ENCODE measurements at places on chromosomes 1 and 21.

DNA sequence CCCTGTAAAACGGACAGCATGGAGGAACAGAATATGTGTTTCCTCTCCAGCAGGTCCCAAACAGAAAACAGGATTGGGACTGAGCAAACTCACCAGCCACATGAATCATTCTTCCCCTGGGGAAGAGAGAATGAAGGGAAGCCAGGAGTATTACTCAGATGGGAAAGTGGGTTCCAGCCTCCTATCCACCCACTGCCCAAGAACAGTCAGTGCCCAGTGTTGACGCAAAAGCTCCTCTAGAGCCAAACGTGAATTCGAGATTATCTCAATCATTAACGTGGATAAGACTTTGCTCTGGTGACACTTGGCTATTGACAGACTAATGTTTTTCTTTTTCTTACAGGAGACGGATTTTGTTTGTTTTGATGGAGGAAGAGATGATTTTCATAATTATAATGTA lies 9.3 kb downstream of the MIA3 start:
- DNase-seq = no peak

- DNase-seq = no peak
Measured at GRCh38 chr1:45051005-45051772, 39.1 kb downstream of the UROD start.

DNA sequence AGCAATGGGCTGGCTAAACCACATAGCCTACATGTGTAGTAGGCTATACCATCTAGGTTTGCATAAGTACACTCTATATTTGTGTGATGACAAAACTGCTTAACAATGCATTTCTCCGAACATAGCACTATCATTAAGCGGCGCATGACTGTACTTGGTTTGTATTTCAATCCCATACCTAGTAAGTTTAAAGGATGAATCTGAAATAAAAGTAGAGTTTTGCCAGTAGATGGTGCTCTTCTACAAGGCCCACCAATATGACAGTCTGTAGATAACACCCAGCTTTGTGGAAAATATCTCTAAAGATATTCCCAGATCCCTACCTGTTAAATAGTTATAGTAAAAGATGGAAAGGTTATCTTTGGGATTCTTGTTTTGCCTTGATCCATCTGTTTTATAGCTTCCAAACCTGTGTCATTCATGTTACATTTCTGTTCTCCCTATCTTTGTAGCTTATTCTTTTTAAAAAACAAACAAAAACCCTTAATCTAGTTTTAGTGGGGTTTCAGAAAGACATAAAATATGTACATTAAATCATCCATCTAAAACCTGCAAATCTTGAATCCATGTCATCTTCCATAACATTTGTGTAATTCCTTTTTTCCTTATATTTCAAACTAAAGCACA lies 33.9 kb upstream of the ASPM start:
- DNase-seq = peak; percentile 6

GRCh38 chr1:230641346-230641745 lies 935 bp upstream of the COG2 start:
- DNase-seq = no peak

GRCh38 chr1:78068681-78069283 lies 23.0 kb downstream of the GIPC2 start:
- no peak for DNase-seq

GRCh38 chr1:9860887-9861286 lies 37.1 kb upstream of the CLSTN1 start:
- DNase-seq = no peak

DNA sequence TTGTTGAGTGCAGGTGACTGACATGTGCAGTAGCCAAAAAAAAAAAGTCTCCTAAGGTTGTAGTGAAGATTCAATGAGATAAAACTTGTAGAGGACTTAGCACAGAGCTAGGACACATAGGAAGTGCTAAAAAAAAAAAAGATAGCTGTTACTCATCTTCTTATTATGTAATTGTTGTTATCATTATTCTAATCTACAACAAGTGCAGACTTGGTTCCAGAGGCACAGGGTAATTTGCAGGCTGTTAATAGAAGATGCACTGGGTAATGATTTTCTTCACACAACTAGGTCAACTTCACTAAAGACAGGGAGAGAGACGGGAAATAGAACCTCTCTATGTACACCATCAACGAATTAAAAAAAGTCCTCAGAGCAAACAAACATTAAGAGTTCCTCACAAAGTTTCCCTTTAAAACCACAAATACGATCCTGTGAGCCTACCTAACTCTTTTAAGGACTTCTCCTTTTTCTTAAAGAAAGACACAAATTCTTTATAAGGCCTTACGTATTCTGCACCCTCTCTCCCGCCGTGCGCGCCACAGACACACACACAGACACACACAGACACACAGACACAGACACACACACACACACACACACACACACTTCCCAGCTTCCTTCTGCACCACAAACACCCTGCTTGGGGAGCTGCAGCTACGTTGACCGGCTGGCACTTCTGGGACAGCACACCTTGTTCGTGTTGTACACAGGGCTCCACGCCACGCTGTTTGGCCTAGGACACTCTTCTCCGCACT lies 49.8 kb upstream of the GADD45A start:
- peak; percentile 42 for DNase-seq

GRCh38 chr1:244022311-244022710 lies 28.8 kb upstream of the ZBTB18 start:
- no peak for DNase-seq

GRCh38 chr1:206713070-206713469 lies 28.4 kb downstream of the MAPKAPK2 start:
- DNase-seq = no peak

GRCh38 chr1:51058858-51059257 lies 43.2 kb upstream of the C1orf185 start:
- DNase-seq = no peak

GRCh38 chr1:163213626-163214025 lies 10.9 kb upstream of the RGS5 start:
- DNase-seq = no peak

- no peak for DNase-seq
Measured at GRCh38 chr1:47655521-47656300, 217.9 kb downstream of the FOXD2 start.

- DNase-seq = no peak
Measured at GRCh38 chr1:151809290-151809984, 4.2 kb upstream of the LINGO4 start.

DNA sequence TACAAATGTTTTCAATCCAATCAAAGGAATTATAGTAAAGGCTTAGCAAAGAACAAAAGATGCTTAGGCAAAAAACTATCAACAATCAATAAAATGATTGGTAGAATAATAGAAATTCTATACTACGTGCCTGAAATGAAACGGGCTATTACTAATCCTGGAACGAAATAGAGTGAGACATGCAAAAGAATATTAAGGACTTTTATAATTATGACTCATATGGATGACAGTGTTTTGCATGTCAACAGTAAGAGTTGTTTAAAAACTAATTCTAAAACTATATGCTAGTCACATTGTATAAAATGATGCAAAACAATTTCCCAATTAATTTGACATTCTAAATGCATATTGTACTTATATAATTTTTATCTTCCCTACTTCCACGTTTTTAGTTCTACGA lies 35.6 kb downstream of the LRRIQ3 start:
- DNase-seq = no peak

- DNase-seq = no peak
Measured at GRCh38 chr1:160149716-160150115, 1.7 kb upstream of the ATP1A4 start.

DNA sequence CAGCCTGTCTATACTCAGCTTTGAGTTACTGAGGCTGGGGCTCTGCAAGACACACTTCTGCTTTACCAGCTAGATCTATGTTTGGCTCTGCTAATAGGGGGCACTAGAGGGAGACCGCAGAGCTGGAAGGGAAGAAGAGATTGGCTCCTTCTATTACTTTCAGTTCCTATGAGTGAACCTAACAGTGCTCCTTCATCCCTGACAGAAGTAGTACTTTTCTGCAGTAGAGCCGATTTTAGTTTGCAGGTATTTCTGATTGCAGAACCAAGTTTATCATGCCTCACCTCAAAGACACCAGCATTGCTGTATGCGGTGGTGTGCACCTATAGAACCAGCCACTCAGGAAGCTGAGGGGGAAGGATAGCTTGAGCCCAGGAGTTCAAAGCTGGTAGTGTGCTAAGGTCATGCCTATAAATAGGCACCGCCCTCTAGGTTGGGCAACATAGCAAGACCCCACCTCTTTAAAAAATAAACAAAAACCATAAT lies 5.7 kb upstream of the ZDHHC18 start:
- peak; percentile 37 for DNase-seq

DNA sequence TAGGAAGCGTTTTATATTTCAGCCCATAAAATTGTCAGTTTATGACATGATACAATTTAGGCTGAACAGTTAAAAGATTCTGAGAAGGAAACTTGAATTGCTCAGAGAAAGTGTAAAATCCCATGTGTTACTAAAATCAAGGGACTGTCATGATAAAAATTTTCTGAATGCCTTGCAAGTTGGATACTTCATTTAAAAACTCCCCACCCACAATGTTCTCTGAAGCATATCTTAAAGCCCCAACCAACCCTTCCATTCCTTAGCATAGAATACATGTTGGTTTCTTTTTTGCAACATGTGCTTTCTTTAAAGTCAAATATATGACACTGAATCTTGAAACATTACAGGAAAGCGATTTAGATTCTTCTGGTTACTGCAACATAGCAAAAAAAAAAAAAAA lies 97.4 kb downstream of the MRPL39 start:
- DNase-seq = no peak

- DNase-seq = no peak
Measured at GRCh38 chr1:43619314-43619790, 30.6 kb upstream of the KDM4A start.

DNA sequence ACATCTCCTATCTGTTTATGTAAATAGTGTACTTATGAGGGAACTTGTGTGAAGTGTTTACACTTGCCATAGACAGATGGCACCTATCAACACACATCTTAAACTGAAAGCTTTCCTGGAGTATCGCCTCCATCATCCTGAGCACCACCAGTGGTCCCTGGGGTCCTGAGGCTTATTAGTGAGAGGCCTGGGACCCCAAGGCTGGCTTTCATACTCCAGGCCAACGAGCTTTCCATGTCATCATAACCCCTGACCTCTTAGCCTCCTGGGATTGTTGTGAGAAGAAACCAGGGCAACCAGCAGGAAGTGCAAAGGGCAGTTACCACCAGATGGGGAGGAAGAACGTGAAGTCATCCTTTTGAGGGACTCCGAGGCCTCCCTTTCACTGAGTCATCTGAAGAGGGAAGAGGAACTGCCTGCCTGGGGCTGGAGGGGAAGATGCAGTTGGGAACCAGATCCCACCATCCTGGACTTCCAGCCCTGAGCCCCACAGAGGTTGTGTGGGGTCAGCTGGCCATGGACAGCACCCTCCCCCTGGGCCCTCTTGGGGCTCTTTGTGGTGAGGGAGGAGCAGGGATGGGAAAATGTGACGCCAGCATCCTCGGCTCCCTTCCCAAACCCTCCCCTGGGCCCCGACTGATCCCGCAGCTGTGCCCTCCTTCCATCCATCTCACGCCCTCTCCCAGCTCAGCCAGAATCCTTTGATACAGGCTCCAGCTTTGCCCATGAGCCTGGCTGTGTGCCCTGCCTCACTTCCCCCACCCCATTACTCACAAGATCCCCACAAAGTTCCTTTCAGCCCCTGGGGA lies 5.8 kb downstream of the INKA2 start:
- peak; percentile 91 for DNase-seq

DNA sequence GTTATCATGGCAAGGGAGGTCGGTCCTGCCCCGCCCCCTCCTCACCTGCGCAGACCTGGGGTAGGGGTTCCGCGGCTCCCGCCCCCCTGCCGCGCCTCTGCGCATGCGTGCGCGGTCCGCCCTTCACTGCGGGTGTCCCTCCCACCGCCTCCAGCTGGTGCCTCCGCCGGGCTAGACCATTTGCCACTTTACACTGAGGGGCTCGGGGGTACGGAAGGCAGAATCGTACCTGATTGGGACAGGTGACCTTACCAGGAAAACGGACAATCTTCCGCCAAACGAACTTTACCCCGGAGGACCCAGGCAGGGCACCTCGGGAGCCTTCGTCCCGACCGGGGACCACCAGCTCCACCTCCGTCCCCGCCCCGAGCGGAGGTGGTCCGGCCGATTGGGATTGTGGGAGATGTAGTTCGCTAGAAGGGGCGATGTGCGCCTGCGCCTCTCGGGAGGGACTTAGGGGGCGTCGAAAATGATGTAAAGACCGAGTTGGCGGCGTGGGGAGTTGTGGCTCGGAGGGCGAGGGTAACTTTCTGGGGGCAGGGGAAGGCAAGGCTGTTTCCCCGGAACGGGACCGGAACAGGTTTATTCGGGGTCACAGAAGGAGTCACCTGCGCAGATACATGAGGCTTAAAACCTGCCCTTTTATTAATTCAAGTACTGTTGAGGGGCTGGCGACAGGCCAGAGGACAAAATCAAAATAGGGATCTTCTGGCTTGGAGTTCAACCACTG lies at the start of gene DNAJC28:
Gene DNAJC28, minus strand, starts transcription at position 344 of the 730 bp plus-strand sequence. CDS start 2,323 bp downstream, outside the sequence.
- peak; percentile 81 for DNase-seq

DNA sequence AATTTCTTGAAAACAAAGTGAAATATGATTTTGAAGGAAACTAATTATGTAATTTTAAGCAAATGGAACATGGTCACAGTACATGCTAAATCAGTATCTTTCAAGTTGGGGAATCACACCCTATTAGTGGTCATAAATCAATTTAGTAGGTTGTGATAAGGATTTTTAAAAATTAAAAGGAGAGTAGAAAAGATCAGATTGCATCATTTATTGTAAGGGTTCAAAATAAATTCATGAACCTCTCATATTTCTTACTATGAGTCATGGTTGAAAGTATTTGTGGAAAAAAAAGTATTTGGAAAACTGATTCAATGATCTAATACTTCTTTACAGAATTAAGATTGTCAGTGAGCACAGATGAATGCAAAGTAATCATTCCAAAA lies 14.6 kb downstream of the ADSS2 start:
- no peak for DNase-seq

DNA sequence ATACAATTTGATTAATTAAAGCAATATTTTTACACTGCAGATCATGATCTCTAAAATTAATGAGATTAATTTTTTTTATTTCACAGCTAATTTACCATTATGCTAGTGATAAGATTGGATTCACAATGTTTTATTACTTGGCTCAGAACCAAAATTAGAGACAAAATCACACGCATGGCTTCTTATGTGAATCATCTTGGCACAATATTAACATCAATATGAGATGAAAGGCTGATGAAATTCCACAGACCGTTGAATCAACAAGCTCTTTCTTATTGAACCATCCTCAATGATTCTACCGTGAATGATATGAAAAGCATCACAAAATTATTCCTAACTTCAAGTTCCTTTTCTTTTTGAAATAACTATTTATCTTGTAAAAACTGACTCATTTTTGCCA lies 544.9 kb downstream of the KCNT2 start:
- no peak for DNase-seq

- DNase-seq = no peak
Measured at GRCh38 chr1:184218458-184219075, 167.0 kb downstream of the TSEN15 start.

- no peak for DNase-seq
Measured at GRCh38 chr1:216682752-216683151, 40.5 kb downstream of the ESRRG start.

- DNase-seq = no peak
Measured at GRCh38 chr1:33393524-33393923, 37.4 kb downstream of the PHC2 start.

- DNase-seq = no peak
Measured at GRCh38 chr1:118918940-118919259, 69.2 kb downstream of the TBX15 start.
